ENCODE measurements at places on chromosomes 1 and 21. TPM values are rescaled to one million over a fixed set of nuclear protein-coding genes. Genes with fewer than 3 reads are reported as not detected.

GRCh38 chr21:37695111-37695510 is 221.1 kb downstream of the KCNJ6 start:
- peaks cover 19% of the 10 kb centered on the region for H3K27me3 ChIP-seq
- no peak overlapping the region for H3K4me3 ChIP-seq
- no peaks in the 10 kb centered on the region for H3K4me1 ChIP-seq
- H3K27ac ChIP-seq = no peak overlapping the region
- DNase-seq = no peak

DNA sequence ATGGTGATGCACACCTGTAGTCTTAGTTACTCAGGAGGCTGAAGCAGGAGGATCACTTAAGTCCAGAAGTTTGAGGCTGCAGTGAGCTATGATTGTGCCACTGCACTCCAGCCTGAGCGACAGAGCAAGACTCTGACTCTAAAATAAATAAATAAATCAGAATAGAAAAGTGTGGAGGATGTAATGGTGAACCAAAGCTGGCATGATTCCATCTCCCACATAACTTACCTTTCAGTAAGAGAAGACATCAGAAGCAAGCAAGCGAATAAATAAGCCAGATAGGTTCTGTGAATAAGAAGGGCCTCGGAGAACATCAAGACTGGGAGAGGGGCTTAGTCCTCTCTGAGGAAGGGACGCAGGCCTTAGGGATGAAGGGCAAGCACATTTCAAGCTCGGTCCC is 59.5 kb downstream of the TOMM20 start:
- H3K27me3 ChIP-seq = no peaks in the 10 kb centered on the region
- no peak for DNase-seq

GRCh38 chr21:46297338-46298271 is 11.5 kb downstream of the YBEY start:
- H3K4me3 ChIP-seq = peak overlapping the region; percentile 70
- peaks cover 9% of the 10 kb centered on the region for H3K27me3 ChIP-seq
- peak overlapping the region; percentile 86 for H3K27ac ChIP-seq
- H3K4me1 ChIP-seq = peaks cover 34% of the 10 kb centered on the region

DNA sequence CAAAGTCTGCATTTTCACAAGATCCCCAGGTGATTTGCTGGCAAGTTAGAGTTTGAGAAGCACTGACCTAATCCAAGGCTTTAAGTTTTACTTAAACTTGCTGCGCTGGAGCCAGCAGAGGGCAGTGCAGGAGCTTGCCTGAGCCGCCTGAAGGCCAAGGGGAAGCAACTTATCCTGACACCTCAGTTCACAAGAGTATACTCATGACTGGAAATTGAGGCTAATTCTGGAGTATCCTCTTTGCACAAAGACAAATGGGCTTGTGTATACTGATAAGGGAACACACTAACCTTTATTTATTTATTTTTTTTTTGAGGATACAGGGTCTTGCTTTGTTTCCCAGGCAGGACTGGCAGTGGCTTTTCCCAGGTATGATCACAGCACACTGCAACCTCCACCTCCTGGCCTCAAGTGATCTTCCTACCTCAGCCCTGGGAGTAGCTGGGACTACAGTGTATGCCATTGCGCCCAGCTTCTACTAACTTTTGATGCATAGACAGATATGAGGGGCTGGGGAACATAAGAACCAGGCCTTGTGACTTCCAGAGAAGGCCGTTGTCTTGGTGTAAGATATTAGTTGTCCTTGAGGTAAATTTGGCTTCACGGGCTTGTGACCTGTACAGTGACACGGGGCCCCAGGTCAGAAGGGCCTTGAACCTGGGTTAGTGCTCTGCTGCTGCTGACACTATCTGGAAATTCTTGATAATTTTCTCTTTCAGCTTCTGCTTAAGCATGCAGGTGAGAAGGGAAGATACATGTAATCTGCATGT is 29.0 kb upstream of the SLAMF1 start:
- no peak overlapping the region for H3K27ac ChIP-seq
- no peak overlapping the region for H3K4me3 ChIP-seq
- no peaks in the 10 kb centered on the region for H3K4me1 ChIP-seq
- peak; percentile 66 for DNase-seq

GRCh38 chr1:85464497-85465098 is 361 bp downstream of the DDAH1 start:
- DNase-seq = peak; percentile 60
- H3K4me1 ChIP-seq = peaks cover 20% of the 10 kb centered on the region
- no peaks in the 10 kb centered on the region for H3K36me3 ChIP-seq
- peak overlapping the region; percentile 77 for H3K27ac ChIP-seq
- H3K4me3 ChIP-seq = peak overlapping the region; percentile 79

GRCh38 chr1:199751506-199751905 is 276.0 kb upstream of the NR5A2 start:
- no peaks in the 10 kb centered on the region for H3K36me3 ChIP-seq
- no peak overlapping the region for H3K27ac ChIP-seq
- H3K27me3 ChIP-seq = peaks cover 28% of the 10 kb centered on the region
- no peak overlapping the region for H3K4me3 ChIP-seq
- no peaks in the 10 kb centered on the region for H3K4me1 ChIP-seq

DNA sequence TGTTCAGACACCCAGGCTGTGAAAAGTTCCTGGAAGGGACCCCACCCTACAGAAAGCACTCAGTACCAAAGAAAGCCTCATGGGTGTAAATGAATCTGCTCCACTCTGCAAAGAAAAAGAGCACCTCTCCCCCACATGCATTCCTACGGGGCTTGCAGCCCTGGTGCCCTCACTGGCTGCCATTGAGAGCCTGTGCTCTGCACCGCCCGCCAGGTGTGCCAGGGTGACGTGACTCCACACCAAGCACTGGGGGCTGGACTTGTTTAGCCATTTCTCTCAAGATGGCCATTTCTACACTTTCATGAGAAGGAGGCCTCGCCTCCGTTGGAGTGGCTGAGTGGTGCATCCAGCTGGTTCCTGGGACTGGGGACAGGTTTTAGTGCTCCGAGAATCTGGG is 380.5 kb upstream of the VAMP3 start:
- no peaks in the 10 kb centered on the region for H3K27me3 ChIP-seq
- no peak overlapping the region for H3K4me3 ChIP-seq

- peak overlapping the region; percentile 17 for H3K4me3 ChIP-seq
- no peaks in the 10 kb centered on the region for H3K27me3 ChIP-seq
- H3K4me1 ChIP-seq = peaks cover 53% of the 10 kb centered on the region
- H3K36me3 ChIP-seq = no peaks in the 10 kb centered on the region
- peak overlapping the region; percentile 54 for H3K27ac ChIP-seq
Observed at GRCh38 chr1:231694465-231695077, 68.0 kb downstream of the DISC1 start.

- no peak for DNase-seq
- H3K36me3 ChIP-seq = no peaks in the 10 kb centered on the region
- H3K27ac ChIP-seq = no peak overlapping the region
- no peak overlapping the region for H3K4me3 ChIP-seq
Observed at GRCh38 chr1:69485616-69486015, 82.1 kb upstream of the LRRC7 start.

DNA sequence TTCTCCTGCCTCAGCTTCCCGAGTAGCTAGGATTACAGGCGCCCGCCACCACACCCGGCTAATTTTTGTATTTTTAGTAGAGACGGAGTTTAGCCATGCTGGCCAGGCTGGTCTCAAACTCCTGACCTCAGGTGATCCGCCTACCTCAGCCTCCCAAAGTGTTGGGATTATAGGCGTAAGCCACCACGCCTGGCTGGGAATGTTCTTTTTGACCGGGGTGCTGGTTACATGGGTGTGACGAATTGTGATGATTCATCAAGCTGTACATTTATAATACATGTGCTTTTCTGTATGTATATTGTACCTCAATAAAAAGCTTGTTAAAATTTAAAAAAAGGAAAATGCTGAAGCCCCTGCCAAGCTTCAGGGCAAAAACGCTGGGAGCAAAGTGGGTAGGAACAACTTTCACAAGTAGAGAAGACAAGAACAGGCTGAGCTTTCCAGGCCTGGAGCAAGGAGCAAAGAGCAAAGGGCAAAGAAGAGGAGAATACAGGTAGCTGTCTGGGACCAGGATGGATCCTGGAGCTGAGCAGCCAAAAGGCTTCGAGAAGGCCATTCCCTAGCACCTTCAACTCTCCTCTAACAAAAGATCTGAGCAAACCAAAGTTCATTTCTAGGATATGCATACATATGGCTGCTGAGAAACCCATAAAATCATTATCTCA is 20.5 kb upstream of the YRDC start:
- peaks cover 77% of the 10 kb centered on the region for H3K36me3 ChIP-seq
- no peaks in the 10 kb centered on the region for H3K27me3 ChIP-seq
- no peak overlapping the region for H3K4me3 ChIP-seq
- DNase-seq = no peak

- no peak overlapping the region for H3K27ac ChIP-seq
- no peaks in the 10 kb centered on the region for H3K36me3 ChIP-seq
- no peak overlapping the region for H3K4me3 ChIP-seq
- H3K4me1 ChIP-seq = peaks cover 3% of the 10 kb centered on the region
- DNase-seq = no peak
Observed at GRCh38 chr21:31335957-31336738, 7.9 kb downstream of the TIAM1 start.

- no peak overlapping the region for H3K4me3 ChIP-seq
- DNase-seq = no peak
- H3K27me3 ChIP-seq = peaks cover 12% of the 10 kb centered on the region
- no peaks in the 10 kb centered on the region for H3K4me1 ChIP-seq
- H3K36me3 ChIP-seq = no peaks in the 10 kb centered on the region
Observed at GRCh38 chr1:157334041-157334440, 195.8 kb upstream of the ETV3 start.

GRCh38 chr1:236099355-236099974 is 34.6 kb upstream of the NID1 start:
- H3K4me1 ChIP-seq = no peaks in the 10 kb centered on the region
- DNase-seq = no peak
- H3K27ac ChIP-seq = no peak overlapping the region

GRCh38 chr1:118563981-118564951 is 379.2 kb upstream of the SPAG17 start:
- H3K27me3 ChIP-seq = no peaks in the 10 kb centered on the region
- no peak for DNase-seq
- no peak overlapping the region for H3K4me3 ChIP-seq
- no peaks in the 10 kb centered on the region for H3K36me3 ChIP-seq
- no peak overlapping the region for H3K27ac ChIP-seq

- H3K4me1 ChIP-seq = peaks cover 14% of the 10 kb centered on the region
- no peak overlapping the region for H3K27ac ChIP-seq
- peaks cover under 1% of the 10 kb centered on the region for H3K27me3 ChIP-seq
- no peaks in the 10 kb centered on the region for H3K36me3 ChIP-seq
- H3K4me3 ChIP-seq = no peak overlapping the region
Observed at GRCh38 chr1:55695151-55695550, 480.0 kb upstream of the USP24 start.

- H3K27me3 ChIP-seq = no peaks in the 10 kb centered on the region
- DNase-seq = no peak
Observed at GRCh38 chr1:185479796-185480195, 162.8 kb upstream of the IVNS1ABP start.

- no peak overlapping the region for H3K4me3 ChIP-seq
- H3K36me3 ChIP-seq = no peaks in the 10 kb centered on the region
- H3K27ac ChIP-seq = no peak overlapping the region
- H3K4me1 ChIP-seq = no peaks in the 10 kb centered on the region
- H3K27me3 ChIP-seq = no peaks in the 10 kb centered on the region
Observed at GRCh38 chr1:107442551-107442950, 301.7 kb downstream of the NTNG1 start.

DNA sequence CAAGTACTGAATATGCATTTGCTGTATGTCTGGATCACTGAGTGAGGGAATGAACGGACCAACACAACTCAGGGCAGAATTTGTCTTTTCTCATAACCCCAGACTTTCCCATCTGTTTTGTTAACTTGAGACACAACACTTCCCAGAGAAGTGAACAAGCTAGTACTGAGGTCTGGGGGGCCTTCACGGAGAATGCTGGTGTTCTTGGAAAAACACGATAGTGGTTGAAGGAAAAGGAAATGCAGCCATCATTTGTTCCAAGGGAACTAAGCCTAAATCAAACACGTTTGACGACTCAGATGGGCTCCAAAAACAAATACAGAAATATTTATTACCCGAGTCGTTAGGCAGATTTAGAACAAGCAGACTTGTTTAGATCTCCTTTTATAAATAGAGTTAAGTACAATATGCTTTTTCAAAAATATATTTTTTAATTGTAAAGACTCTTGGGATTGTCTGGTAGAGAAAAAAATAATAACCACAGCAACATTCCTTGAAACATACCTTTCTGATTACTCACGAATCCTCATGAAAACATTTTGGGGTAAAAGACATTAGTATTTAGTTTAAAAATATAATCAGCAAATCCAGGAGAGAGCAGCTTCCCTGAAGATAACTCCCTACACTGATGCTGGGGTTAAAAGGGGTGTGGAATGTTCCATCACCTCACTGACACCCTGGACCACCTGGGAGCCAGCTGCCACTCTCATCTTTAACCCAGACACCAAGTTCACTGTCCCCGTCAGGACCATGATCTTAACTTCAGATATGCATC is 427.7 kb upstream of the RUNX1 start:
- H3K27ac ChIP-seq = no peak overlapping the region
- no peaks in the 10 kb centered on the region for H3K36me3 ChIP-seq
- peaks cover 54% of the 10 kb centered on the region for H3K27me3 ChIP-seq
- no peaks in the 10 kb centered on the region for H3K4me1 ChIP-seq

DNA sequence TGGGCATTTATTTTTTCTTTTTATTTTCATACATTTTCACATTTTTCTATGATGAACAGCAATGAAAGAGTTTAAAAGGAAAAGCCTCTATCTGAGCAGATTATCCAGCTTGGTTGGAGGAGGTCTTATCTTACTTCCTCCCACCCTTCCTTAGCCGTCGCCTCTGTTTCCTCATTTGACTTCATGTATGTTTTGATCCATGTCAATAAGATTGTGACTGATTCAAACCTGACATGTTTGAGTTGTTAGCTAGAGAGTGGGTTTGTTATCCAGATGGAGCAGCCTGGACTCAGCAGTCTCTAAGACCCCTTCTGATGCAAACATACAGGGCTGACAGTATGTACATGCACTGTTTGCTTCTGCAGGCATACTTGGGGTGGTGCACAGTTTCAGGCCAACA is 31.2 kb downstream of the MACO1 start:
- H3K27me3 ChIP-seq = no peaks in the 10 kb centered on the region
- no peak overlapping the region for H3K4me3 ChIP-seq
- no peak for DNase-seq
- H3K36me3 ChIP-seq = peaks cover 27% of the 10 kb centered on the region
- peaks cover 56% of the 10 kb centered on the region for H3K4me1 ChIP-seq
- peak overlapping the region; percentile 61 for H3K27ac ChIP-seq

DNA sequence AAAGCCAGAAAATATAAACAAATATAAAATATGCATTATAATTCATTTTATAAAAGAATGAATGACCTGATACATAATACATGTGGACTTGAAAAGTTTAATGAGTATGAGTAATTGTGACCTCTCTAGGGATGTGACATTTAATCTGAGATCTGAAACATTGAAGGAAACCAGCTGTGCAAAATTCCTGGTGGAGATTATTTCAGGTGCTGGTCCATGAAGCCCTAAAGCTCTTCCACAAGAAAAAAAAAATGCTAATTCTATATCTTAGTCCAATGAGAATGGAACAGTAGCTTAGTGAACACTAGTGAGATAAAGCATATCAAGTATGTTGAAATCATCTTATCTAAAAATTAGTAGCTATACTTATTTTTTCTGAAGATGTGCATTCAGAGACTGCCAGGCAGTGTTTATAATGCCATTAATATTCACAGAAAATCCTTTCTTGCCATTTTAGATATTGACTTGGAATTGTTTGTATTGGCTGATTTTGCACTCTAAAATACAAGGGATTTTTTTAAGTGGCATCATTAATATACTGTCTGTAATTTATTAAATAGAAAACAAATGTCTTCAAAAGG is 1485.9 kb downstream of the PLA2G4A start:
- H3K27me3 ChIP-seq = no peaks in the 10 kb centered on the region
- no peak for DNase-seq
- no peaks in the 10 kb centered on the region for H3K36me3 ChIP-seq
- H3K4me1 ChIP-seq = no peaks in the 10 kb centered on the region

Gene GSTM1
- not detected for total RNA-seq

Gene EXTL1
- total RNA-seq = 11.3 TPM

Gene F13B
- not detected for total RNA-seq

Gene TRAF3IP3
- 1.2 TPM for total RNA-seq

Gene WNT2B
- total RNA-seq = 1.7 TPM

Gene SLC1A7
- total RNA-seq = 0.44 TPM

Gene SLC44A3
- total RNA-seq = 5.9 TPM

Gene EXO5
- total RNA-seq = 3.6 TPM

Measured in left ventricle myocardium inferior (tissue), 1 donor.